ENCODE measurements at places on chromosomes 6 and 20.

GRCh38 chr6:106170030-106170791 lies 84.1 kb downstream of the PRDM1 start:
- no peak for DNase-seq

DNA sequence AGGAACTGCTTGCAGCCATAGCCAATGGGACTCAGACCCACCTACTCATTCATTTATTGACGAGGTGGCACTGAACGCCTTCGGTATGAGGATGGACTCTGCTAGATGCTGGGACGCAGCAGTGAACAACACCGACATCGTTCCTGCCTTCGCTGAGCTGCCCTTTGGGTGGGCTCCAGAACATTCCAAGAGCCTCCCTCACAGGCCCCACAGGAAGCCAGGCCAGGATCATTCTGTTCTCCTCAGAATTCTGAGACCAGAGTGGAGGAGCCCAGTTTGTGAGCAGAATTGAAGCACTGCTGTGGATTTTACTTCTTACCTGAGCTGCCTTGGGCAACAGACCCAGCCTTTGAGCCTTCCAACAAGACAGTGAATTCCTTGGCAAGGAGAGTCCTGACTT lies 82.1 kb downstream of the KCNB1 start:
- DNase-seq, result no peak

DNA sequence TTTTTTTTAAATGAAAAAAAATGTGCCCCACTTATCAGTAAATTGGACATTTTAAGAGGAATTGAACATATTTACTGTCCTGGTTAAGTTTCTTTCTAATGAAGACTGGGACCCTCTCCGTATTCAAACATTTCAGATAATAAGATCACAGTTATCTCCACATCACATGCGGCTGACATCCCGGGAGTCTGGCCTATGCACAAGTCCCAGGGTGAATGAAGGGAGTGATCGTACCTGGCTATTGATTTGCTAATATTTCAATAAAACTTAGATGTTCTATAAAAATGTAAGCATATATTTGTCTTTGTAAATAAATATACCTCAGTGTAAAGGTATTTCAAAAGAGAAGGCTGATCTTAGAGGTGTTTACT lies 58.1 kb downstream of the FOXC1 start:
- no peak for DNase-seq

DNA sequence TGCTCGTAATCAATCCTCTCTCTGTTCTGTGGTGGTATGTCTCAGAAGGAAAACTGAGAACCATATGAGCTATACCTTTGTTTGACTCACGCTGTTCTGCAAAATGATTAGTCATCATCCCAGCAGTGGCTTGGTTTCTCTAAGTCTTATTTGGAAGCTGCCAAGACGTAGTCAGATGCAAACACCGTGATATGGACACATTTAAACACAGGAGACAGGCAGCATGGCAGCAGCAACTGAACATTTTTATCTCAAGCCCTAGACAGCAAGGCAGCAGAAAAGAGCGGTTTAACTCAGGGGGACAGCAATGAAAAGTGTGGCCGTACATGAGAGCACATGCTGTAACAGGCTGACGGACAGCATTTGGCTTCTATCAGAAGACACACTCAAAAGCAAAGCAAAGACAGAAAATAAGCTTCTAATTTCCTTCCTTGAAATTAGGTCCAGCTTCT lies 1295.1 kb downstream of the EPHA7 start:
- DNase-seq, result no peak

DNA sequence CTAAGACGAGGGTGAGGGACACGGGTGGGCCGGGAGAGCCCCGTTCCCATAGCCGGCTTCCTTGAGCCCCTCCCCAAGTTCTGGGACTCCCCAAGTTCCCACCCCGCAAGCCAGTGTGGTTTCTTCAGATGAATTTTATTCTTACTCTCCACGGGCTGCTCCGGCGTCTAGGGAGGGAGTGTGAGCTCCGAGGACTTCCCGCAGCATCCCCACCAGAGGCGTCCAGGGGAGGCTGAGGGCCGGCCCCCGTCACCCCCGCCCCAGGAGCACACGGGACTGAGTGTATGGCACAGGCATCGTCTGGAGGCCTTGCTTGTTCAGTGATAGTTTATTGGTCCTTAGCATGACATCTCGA lies 10.0 kb upstream of the SLC4A11 start:
- DNase-seq, result no peak

GRCh38 chr20:9668381-9668780 lies 154.0 kb downstream of the LAMP5 start:
- DNase-seq, result no peak

DNA sequence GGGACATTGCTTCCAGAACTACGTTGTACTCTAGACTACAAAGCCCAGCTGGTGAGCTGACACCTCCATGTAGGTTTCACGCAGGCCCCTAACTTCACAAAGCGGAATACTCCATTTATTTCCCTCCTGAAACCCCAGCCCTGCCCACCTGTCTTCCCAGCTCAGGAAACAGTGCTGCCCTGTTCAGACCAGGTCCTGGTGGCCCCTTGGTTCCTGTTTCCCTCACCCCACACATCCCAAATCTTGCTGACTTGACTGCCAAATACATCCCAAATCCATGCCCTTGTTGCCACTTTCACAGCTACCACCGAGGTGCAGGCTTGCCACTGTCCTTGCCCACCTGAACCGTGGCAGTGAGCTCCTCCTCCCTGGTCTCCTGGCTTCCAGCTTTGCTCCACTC lies 113.1 kb upstream of the PTPN1 start:
- DNase-seq, result no peak

GRCh38 chr6:34195726-34196115 lies 41.0 kb upstream of the HMGA1 start:
- no peak for DNase-seq

DNA sequence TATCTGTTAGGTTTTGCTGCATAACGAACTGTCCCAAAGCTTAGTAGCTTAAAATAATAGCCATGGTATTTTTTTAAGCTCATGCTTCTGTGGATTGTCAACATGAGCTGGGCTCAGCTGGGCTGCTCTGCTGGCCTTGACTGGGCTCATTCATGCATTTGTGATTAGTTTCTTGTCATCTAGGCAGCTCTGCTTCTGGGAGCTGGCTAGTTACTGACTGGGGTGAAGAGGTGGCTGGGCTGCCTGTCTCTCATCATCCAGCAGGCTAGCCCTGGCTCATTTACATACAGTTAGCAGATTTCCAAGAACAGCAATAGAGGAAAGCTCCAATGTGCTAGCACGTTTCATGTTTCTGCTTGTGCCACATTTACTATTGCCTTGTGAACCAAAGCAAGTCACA lies 165.1 kb upstream of the PCSK2 start:
- DNase-seq, result no peak

- DNase-seq, result no peak
Measured at GRCh38 chr6:107666084-107666980, 157.8 kb downstream of the SCML4 start.

- DNase-seq, result no peak
Measured at GRCh38 chr20:25222461-25223178, 25.3 kb upstream of the PYGB start.

- DNase-seq, result no peak
Measured at GRCh38 chr6:111992851-111993250, 61.1 kb upstream of the CCN6 start.

DNA sequence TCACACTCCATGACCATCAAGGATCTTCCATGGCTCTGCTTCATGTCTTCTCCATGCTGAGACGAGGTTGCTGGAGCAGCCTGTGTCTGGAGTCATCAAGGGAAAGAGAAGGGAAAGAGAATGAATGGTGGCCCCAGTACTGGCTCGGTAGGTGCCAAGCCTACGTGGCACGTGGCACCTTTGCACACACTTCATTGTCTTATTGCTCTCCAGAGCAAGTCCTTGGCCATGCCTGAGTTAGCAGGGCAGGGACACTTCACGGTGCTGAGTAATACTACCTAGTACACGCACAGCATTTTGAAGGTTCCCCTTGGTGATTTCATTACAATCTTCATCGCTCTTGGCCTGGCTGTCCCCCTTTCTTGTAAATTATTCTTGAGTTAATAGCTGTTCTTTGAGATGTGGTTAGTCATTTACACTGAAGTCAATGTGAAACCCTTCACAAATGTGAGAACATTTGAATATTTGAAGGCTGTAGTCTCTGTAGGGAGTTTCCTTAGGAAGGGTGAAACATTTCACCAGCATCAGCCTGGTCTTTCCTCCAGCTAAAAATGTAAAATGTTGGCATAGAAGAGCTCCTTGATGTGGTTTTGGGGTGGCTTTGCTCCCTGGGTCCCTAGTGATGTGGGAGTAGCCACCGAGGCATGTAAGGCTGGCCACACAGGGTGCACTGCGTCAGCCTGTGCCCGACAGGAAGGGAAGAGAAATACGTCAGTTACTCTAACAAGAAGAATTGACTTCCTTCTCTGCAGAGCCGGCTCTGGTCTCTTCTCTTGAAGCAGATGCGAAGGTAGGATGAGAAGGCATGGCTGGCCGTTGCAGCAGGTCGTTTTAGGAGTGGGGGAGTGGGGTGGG lies at the start of gene SYTL3:
Gene SYTL3, plus strand, starts transcription at position 766 of the 855 bp plus-strand sequence. CDS start 13,215 bp downstream, outside the sequence.
- DNase-seq, result peak; percentile 33

DNA sequence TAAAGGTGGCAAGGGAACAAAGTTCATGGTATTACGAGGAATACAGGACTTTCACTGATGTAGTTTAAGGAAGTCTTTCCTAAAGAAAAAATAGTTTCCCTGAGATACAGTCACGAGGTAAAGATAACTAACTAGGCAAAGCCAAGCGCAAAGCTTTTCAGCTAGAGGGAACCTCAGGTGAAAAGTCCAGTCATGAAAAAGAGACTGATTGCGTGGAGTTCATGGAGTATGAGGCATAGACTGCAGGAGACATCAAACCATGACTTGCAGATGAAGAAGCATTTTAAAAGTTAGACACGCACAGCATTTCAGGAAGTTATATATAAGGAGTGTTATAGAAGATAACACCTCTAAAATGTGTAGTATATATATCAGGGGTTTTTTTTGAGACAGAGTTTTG lies 205.6 kb upstream of the ZNF184 start:
- DNase-seq, result no peak

GRCh38 chr6:165969184-165969583 lies 198.5 kb downstream of the TBXT start:
- no peak for DNase-seq

DNA sequence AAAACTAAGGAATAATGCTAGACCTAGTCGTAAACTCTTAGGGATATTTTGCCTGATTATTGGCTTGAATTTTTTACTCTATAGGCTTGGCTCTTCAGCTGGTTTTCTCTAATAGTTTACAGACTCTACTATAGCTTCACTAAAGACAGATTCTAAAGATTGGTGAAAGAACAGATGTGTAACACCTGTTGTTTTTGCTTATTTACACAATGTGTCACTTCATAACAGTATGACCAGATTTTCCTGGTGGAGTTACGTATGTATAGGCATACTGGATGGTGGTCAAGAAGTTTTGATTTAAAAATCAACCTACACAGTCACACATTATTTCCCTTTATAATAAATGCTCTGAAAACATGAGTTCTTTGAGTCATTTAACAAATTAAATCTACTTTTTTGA lies 4.8 kb downstream of the COL19A1 start:
- no peak for DNase-seq

DNA sequence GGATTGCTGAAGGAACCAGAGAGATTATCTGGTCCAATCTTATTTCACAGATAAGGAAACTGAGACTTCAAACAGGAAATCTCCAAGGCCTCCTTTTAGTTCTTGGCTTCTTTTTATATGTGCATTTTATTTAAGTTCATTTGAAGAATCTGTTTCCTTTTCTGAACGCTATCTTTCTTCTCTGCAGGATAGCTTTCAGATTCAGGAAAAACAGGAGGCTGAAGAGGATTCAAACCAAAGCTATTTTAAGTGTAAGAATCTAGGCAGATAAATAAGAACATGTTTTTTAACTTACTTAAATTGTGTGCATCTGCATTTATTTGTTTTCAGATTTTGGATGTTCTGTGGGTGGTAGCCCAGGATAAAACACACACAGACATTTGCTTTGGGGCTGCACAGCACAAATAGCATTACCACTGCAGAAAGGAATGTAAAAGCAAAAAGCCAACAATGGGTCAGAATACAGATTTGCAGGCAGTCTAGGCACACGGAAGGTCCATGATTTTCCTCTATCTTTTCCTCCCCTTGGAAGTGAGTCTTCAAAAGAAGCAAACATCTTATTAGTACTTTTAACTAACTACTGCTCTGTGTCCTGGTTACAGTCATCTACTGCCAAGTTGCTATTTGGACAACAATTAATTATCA lies 188.8 kb upstream of the TBX18 start:
- DNase-seq, result no peak

DNA sequence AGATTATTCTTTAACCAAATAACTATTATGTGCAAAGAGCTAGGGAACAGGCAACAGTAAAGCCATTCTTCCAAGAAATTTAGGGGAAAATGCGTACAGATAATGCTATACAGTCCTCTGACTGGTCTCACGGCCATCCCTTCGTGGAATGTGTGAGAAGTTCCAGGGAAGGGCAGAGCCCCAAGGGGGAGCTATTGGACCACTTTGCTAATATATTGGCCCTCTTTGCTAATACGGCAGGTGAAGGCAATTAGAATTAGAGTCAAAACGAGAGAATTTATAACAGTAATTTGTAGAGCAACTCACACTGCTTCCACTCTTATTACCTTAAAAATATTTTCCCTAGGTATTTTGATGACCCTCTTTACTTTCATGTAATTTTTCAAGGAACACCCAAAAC lies 140.4 kb downstream of the IMPG1 start:
- no peak for DNase-seq

- no peak for DNase-seq
Measured at GRCh38 chr6:26123947-26124780, 36.9 kb downstream of the HFE start.

GRCh38 chr20:58752565-58752964 lies 60.0 kb downstream of the NPEPL1 start:
- DNase-seq, result no peak

DNA sequence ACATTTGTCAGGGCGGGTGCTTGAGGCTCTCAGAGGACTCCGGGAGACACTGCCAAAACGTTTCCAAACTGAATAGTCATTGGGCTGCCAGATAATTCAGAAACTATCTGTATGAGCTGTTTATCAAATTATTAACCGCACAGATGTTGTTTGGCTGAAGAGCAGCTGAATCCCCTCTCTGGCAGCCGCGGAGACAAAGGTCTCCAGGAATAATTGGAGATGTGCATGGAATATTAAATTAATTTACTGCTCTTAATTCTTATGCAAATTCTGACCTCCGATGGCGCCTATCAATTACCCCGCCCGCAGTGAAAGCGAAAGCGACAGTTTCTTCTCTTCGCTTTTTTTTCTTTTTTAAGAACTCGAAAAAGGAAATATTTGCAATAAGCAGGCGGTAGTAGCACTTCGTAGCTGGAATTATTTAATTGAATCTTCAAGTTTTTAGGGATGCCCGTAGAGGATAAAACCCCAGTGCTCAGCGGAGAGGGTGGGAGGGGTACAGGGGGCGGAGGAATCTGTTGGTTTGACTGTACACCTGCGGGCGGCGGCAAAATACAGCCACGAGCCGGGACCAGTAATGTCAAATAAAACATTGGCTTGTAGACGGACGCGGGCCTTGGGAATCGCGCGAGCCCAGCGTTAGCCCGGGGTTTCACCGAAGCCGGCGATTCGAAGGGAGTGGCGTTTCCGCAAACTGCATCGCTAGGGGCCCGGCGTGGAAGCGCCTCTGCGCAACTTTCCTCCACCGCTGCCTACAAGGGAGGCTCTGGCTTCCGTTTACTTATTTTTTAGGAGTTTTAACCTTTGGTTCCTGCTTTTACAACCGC lies 6.2 kb downstream of the LINC00237 start:
- no peak for DNase-seq
